CD4-positive, alpha-beta T cell treated with Interleukin-6 for 4 hours (primary cell): ENCODE measurements at places on chromosomes 16 and 17.

GRCh38 chr16:86044881-86045590 is 146.1 kb downstream of the IRF8 start:
- DNase-seq, result peak; percentile 46

DNA sequence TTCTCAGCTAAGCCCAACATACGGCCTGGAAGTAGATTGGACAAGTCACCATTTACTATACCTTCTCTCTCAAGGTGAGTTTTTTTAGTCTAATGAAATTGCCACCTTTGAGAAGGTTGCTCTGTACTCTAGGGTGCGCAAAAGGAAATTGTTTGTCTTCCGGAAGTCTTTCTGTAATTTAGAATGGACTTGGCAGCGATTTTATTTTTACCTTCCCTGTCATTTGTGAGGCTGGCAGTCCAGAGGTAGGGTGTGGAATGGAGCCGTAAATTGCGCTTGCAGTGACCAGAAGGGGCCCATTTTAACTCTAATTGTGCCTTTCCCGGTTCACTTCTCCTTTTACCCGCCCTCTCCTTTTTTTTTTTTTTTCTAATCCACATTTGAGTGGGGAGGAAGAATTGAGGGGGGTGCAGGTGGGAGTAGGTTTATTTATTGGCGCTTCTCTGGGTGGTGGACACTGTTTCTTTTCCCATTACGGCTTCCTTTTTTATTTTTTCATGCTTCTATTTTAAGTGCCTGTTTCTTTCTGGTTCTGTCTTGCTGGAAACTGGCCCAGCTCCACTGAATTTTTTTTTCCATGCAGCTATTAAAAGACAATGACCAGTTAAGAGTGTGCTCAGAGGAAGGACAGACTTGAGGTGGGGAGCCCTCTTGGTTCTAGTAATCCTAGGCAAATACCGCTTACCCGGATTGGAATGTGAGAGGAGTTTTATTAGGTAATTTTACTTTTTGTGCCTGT is 89.7 kb upstream of the CLEC18A start:
- no peak for DNase-seq

GRCh38 chr17:76085066-76085730 is 6.2 kb downstream of the ZACN start:
- no peak for DNase-seq

GRCh38 chr17:47694581-47695428 is 844 bp downstream of the TBKBP1 start:
- DNase-seq, result peak; percentile 57

GRCh38 chr16:27824006-27824405 is 239.5 kb downstream of the GSG1L start:
- no peak for DNase-seq

GRCh38 chr16:2486645-2487516 is 12.0 kb downstream of the TBC1D24 start:
- peak; percentile 84 for DNase-seq

GRCh38 chr16:30903002-30903401 is 6.6 kb downstream of the CTF1 start:
- DNase-seq, result peak; percentile 34

DNA sequence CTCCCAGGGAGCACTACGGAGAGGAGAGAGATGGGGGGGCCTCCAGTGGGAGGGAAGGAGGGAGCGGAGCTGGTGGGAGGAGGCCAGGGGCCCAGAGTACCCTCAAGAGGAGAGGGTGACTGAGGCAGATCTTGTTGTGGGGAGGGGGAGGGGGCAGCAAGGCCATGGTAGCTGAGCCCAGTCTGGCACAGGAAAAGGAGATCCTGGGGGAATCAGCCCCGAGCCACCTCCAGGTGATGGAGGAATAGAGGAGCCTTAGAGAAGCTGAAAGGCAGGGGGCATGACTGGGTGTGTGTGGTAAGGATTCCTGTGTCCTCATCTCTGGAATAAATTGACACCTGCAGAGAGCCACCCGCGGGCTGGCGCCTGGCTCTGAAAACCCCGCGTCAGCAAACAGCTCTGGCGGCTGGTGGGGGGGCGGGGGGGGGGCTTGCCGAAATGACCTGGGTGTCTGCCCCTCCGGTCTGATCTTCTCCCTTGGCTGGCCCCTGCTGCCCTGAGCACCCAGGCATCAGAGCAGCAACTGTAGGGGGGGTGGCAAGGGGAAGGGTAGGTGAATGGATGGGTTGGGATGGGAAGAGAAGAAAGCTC is 1.3 kb upstream of the NLGN2 start:
- no peak for DNase-seq

DNA sequence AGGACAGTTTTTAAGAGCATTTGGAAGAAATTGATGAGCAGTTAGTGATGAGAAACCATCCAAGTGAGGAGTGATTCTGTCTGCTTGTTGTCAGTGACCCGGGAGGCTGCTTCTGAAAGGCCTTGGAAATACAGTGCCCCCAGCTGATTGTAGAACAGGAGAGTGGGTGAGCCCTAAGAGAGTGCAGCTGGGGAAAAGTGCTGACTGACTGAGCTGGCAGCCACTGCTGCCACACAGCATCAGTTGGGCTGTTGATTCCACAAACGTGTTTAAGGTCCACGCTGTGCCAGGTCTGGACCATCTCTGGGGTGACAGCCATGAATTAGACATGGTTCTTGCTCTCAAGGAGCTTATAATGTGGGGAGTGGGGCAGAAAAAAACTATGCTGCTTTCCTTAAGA is 18.9 kb downstream of the NUP93 start:
- no peak for DNase-seq

GRCh38 chr17:51793686-51794085 is 364.8 kb downstream of the CA10 start:
- DNase-seq, result no peak

DNA sequence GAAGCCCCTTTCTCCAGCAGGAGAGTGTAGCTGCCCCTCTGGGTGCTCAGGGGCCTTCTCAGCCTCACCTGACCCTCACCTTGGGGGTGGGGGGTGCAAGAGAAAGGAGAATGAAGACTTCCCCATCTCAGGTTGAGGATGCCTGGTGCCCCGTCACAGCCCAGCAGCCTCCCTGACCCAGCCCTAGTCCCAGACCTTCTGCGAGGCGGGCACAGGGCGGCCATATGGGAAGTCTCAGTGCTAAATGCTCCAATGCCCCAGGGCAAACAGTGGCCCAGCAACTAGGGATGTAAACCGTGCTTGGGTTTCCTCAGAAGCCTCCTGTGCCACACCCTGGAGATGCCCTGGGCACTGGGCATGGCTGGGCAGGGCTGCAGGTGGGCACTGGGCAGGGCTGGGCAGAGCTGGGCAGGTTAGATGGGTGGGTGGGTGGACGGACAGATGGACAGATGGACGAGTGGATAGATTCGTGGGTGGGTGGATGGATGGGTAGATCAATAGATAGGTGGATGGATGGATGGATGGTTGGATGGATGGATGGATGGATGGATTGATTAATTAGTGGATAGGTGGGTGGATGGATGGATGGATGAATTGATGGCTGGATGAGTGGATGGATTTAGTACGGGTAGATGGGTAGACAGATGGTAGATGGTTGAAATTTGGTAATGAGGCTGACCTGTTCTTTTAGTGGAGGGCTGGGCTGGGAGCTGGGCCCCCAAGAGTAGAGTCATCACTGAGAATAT is 16.8 kb downstream of the TPSD1 start:
- DNase-seq, result no peak

DNA sequence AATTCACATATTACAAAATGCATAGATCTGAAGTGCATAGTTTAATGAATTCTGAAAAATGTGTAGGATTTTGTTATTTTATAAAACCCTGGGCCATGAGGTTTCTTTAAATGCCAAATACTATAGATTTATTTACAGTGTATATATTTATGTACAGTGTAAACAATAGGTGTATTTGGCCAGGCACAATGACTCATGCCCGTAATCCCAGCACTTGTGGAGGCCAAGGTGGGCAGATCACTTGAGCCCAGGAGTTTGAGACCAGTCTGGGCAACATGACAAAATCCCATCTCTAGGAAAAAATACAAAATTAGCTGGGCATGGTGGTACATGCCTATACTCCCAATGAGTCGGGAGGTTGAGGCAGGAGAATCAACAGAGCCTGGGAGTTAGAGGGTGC is 249.4 kb downstream of the PRKCA start:
- no peak for DNase-seq

GRCh38 chr16:84270531-84270930 is 24.1 kb upstream of the WFDC1 start:
- DNase-seq, result no peak

GRCh38 chr17:50101346-50102163 is 6.4 kb downstream of the PDK2 start:
- DNase-seq, result no peak

GRCh38 chr17:1755252-1755826 is 6.5 kb upstream of the SERPINF1 start:
- no peak for DNase-seq
